ENCODE measurements at places on chromosomes 2 and 18.

- DNase-seq, result no peak
These were observed 115.2 kb downstream of the MAPK4 start for GRCh38 chr18:50675043-50675442.

GRCh38 chr18:42032447-42032846, 77.4 kb downstream of the PIK3C3 start:
- DNase-seq, result no peak

- DNase-seq, result no peak
These were observed 70.0 kb downstream of the TMEM18 start for GRCh38 chr2:607172-607571.

DNA sequence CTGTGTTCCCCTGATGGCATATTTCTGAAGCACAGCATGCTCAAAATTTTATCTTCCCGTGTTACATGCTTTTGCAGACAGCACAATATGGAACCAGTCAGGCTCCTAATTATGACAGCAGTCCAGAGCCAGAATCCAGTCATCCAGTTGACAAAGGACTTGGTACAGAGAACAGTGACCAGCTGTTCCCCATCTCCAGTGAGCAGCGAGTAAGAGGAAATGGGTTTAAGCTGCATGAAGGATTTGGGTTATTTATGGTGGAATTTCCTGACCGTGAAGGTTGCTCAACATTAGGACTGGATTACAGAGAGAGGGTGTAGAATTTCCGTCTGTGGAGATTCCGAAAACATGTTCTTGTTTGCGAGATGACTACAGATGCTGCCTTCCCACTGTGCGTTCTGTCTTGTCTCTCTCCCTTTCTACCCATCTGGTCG, 24.4 kb downstream of the SGPP2 start:
- peak; percentile 80 for DNase-seq

DNA sequence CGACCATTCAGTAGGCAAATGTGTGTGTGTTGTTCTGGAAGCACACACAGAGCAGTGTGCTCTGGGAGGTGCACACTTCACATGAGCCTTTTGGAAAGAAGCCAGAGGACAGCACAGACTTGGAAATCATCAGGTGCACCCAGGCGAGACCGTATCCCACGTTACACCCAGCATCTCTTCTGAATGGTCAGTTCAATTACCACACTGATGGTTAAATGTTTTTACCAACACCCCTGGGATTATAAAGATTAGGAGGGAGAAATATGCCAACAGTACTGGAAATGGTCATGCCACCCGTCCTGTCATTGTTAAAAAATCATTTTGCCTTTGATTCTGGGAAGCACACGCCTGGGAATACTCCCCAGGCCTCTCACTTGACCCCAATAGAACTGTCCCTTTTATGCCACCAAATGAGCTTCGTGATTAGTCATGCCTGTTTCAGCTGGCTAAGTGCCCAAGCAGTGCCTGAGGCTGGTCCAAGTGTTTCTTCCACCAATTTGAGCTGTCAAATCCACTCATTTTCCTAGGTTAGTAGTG, 183.7 kb downstream of the NRP2 start:
- no peak for DNase-seq

GRCh38 chr2:137741784-137742362, 222.4 kb upstream of the HNMT start:
- no peak for DNase-seq

- DNase-seq, result no peak
These were observed 418.0 kb downstream of the THSD7B start for GRCh38 chr2:137183206-137183898.

- DNase-seq, result no peak
These were observed 88.1 kb upstream of the PIEZO2 start for GRCh38 chr18:11237484-11237883.

DNA sequence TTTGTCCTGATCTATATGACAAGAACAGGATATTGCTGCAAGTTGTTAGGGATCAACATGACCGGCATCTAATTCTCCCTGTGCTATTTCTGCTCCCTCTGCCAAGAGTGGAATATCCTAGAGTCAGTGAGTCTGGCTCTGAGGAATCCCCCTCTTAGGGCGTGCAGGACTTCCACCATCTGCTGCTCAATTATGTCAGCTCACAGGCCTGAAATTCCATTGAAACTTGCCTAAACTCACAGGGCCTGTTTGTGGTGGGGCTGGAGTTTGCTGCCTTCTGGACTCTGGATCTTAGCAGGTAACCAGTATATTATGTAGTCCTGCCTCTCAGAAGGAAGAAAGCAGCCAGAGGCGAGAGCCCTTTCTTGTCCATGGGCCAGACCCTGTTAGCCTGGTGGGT, 323.0 kb downstream of the TSN start:
- peak; percentile 13 for DNase-seq

DNA sequence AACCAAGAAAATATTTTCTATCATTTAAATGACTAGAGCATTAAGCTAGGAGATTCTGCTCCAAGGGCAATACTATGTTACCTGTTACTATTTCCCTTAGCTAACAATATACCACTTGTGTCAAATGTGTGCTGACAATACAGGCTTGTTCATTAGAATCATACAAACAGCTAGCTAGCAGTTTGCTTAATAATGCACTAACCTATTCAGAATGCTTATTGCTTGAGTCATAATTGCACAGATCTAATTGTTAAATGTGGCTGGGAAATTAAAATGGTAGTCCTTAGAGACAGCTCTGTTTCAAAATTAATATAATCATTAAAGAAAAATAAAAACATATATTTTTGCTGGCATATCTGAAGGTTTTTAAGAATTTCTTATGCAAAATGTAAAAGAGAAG, 344.2 kb downstream of the ERBB4 start:
- no peak for DNase-seq

GRCh38 chr2:145110668-145111356, 590.9 kb upstream of the ZEB2 start:
- peak; percentile 29 for DNase-seq

DNA sequence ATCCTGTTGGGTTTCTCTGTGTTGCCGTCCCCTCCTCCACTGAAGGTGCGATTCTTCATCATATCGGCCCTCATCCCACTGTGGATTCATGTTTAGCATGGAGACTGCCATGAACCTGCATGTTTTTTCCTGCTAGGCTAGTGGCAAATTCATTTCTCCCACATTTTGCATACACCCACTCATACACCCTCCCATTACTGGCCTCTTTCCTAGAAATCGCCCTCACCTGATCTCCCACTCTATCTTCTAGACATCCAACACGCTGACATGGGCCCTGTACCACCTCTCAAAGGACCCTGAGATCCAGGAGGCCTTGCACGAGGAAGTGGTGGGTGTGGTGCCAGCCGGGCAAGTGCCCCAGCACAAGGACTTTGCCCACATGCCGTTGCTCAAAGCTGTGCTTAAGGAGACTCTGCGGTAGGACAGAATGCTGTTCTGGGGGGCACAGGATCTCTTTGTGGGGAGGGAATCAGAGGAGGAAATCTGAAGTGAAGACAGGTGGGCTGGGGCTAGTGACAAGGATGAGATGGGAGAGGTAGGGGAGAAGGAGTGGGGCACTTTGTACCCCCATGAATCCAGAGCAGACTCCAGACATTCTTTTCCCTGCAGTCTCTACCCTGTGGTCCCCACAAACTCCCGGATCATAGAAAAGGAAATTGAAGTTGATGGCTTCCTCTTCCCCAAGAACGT, 17.7 kb downstream of the PRKAG3 start:
- DNase-seq, result no peak

DNA sequence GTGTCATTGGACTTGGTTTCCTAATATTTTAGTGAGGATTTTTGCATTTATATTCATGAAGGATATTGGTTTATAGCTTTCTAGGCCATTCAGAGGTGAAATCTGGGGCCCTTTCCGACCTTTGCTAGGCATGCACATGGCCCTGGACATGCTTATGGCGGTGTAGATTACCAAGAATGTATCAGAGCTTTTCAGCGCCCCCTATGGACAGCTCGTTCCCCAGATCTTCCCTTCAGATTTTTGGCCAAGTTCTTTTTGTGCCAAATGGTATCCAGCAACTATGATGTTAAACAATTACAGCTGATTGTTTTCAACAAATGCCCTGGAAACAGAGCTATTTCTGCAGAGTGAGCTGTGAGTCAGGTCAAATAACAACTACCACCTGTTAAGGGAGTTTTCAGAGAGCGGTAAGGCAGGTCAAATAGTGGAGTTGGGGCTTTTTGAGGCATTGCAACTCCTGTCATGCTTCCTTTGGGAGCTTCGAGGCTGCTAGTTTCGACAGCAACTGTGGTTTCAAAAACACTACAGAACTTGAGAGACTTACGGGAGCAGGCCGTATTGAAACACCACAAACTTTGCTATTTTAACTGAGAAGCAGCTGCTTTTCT, 188.3 kb downstream of the ZNF516 start:
- DNase-seq, result no peak

DNA sequence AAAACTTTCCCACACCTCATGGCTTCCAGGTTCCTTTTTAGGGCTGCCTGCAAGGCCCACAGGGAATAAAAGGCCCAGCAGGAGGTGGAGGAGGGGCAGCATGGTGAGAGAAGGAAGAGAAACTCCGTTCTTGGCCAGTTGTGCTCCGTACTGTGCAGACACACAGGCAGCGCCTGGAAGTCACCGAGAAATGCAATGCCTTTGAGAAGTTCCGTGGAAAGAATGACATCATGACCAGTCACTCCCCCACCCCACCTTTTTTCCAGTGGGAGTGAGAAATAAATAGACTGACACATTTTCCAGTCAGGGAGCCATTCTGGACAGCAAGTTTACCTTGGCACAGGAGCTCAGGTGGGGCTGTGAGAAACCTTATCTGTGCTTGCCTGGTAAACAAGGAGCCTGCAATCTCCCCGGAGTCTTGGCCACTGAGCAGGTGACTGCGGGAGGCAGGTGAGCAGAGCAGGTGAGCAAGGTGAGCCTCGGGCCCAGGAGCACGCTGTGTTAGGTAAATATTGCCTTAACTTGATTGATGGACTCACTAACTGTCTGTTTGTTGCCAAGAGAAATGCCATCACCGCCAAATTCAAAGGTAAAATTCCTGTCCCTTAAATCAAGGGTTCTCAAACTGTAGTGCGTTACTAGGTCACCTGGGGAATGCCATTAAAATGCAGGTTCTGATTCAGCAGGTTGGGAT, 13.5 kb upstream of the LBH start:
- no peak for DNase-seq

DNA sequence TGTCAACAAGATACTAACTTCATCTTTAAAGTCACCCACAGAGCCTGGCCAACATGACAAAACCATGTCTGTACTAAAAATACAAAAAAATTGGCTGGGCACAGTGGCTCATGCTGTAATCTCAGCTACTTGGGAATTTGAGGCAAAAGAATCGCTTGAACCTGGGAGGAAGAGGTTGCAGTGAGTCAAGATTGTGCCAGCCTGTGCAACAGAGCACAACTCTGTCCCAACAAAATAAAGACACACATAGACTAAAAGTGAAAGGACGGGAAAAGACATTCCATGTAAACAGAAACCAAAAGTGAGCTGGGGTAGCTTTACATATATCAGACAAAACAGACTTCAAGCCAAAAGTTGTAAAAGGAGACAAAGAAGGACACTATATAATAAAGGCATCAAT, 34.8 kb downstream of the USP34 start:
- peak; percentile 51 for DNase-seq

GRCh38 chr18:60980422-60981005, 352.7 kb upstream of the CDH20 start:
- no peak for DNase-seq

GRCh38 chr2:210555555-210555954, 844 bp upstream of the CPS1 start:
- DNase-seq, result no peak

DNA sequence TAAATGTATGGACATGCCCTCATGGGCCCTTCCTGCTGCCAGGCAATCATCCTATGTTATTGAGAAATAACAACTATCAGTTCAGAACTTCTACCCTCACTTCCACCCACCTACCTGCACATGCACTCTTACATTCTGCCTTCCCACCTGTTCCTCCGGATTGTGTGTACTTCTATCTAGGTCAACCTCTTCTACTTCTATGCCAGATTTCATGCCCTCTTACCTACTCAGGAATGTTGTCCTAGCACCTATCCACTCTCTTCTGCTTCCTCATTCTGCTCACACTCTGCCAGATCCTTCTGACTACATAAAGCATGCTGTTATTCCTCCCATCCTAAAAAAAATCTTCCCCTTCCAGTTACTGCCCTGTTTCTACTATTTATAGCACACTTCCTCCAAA, 333.5 kb downstream of the IRS1 start:
- no peak for DNase-seq

- DNase-seq, result no peak
These were observed 14.4 kb upstream of the UGGT1 start for GRCh38 chr2:128076461-128077106.

GRCh38 chr2:234339011-234339410, 157.9 kb downstream of the ARL4C start:
- DNase-seq, result no peak

DNA sequence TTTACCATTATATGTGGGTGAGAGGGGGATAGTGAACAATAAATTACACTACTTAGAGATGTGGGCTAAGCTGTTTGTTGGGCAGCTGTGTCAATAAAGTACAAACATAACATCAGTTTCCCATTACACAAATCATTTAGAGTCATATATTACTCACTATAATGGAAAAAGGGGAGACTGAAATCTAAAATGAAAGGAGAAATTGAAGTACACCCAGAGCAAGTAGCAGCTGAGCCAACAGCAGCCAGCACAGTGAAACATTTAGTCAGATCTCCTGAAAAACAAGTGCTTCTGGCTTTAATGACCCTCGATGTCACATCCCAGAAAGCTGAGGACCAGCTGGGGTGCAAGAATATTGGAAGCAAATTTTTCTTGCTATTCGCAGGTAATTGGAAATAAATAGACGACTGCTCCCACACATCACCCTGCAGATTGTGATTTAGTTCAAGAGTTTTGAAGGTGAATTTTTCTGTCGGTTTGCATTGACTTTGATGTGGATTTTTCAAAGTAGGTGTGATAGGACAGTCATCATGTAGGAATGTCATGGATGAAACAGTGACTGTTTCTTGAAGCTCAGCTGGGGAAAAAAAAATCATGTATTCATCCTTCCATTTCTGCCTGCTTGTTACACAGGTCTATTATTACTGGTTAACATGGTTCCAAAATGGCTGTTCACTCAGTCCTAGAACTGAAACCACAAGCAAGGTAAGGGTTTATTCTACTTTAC, 1607.3 kb upstream of the CELF4 start:
- DNase-seq, result no peak

DNA sequence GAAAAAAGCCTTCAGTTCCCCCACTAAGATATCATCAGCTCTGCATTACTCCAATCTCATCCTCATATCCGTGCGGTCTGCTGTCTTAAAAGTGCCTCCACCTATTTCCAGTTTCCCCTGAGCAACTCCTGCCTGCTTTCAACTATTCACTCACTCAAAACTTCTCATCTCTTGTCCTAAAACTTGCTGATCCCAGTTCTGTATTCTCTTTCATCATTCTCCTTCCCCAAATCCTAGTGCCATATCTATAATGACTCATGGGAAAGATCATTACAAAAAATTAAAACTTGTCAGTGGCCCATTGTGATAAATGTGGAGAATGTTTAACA, 20.0 kb downstream of the ACVR1 start:
- DNase-seq, result no peak

GRCh38 chr2:70509565-70509964, 44.1 kb downstream of the TGFA start:
- DNase-seq, result no peak
